Effector CD8-positive, alpha-beta T cell (primary cell): ENCODE measurements at places on chromosomes 12 and 14.

DNA sequence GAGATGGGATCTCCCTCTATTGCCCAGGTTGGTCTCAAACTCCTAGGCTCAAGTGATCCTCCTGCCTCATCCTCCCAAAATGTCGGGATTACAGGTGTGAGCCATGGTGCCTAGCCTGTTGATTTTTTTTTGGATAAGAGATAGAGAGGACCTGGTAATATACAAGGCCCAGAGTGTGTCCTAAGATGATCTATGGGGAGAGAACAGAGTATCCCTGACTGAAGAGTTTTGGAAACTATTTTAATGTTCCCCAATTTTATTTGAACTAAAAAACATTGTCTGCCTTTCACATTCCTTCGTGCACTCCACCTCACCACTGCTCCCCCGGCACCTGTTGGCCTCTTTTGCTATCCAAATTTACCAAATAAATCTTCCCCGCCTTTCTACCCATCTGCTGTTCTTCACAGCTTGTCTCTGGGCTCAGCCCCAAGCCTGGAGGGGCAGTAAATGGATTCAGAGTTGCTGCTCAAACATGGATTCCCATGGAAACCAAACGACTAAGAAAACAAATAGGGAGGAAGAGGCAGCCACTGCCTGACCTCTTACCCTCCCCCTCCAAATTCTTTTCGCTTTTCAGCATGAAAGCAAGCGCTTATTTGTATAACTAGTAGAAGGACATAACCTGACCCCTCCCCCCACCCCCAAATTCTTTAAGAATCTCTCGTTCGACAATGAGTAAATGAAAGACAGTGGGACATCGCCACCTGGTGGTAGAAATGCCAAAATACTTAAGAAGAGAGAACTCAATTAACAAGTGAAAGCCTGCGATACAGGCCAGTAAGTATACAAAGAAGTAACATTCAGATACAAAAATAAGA lies 22.6 kb downstream of the OR10G3 start:
- peak; percentile 72 for DNase-seq

DNA sequence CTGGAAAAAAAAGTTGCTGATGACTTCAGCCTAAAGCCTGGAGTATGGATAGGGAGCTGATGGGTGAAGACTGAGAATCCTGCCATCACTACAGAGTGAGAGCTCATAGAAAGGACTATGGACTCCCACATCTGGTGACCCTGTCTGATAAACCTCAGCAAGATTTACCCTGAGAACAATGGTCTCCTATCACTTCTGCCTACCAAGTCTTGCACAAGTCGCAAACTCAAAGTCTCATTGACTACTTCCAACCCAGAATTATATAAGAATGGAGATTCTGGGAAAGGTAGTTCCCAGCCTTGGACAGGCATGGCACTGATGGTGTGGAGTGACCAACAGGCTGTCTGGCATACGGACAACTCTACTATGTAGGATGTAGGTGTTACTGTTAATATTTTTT lies 9.7 kb upstream of the MDM1 start:
- DNase-seq = no peak

DNA sequence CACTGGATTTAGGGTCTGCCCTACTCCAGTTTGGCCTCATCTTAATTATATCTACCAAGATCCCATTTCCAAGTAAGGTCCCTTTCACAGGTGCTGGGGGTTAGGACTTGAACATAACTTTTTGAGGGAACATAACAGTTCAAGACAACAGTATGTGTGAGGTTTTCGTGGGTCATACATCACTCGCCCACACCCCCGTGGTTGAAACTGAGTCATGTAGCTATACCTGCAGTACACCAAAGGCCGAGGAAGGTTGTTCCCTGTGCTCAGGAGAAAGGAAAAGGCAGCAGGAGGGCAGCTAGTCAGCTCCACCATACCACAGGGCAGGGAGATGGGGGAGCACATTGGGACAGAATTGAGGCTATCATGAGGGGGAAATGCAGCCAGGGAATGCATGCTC lies 167.0 kb downstream of the PPM1H start:
- no peak for DNase-seq

GRCh38 chr14:63421226-63421625 lies 102.5 kb upstream of the GPHB5 start:
- no peak for DNase-seq

GRCh38 chr14:55274146-55274545 lies 2.9 kb downstream of the FBXO34 start:
- no peak for DNase-seq

DNA sequence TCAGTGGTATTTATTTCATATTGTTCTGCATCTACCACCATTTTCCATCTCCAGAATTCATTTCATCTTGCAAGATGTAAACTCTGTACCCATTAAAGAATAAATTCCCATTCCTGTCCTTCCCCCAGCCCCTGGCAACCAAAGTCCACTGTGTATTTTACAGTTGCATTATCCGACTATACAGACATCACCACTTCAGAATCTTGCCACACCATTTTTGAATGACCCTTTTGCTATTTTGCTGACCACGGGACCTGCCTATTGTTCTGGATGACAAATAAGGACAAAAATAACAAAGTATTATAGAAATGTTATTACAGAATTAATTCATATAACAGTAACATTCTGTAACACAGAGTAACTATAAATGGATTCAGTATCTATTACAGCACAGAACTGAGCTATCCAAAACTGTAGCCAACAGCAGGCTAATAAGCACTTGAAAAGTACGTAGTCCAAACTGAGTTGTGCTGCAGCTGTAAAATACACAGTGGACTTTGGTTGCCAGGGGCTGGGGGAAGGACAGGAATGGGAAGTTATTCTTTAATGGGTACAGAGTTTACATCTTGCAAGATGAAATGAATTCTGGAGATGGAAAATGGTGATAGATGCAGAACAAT lies 61.3 kb downstream of the CDK17 start:
- DNase-seq = no peak

DNA sequence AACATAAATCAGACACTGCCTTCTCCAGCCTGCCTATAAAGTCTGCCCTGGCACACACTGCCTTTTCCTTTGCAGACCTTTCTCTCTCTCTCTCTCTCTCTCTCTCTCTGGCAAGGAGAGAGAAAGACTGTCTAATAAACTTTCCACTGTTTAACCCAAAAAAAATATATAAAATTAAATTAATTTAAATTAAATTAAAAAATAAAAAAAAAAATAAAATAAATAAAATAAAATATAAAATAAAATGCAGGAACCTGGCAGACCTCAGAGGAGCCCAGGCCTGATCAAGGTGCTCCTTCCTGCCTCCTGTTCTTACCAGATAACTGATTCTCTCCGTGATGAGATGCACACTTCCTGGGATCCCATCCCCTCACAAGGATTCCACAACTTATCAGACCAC lies 103.9 kb upstream of the VASH1 start:
- DNase-seq = no peak

DNA sequence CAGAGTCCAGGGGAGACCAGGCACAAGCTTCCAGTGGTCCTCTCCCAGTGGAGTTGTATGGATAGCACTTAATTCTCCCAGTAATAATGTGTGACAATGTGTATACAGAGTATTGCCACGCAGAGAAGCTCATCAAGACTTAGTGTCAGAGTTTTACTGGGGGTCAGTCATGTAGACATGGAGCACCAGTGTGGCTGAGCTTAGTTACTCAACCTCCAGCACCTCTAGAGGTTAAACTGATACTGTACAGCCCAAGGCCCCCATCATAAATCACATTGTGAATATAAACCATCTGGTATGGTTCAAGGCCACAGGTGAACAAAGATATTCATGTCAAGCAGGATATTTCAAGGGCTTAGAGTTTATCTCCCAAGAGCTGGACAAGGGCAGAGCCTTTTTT lies 378.1 kb upstream of the TMPO start:
- DNase-seq = no peak

DNA sequence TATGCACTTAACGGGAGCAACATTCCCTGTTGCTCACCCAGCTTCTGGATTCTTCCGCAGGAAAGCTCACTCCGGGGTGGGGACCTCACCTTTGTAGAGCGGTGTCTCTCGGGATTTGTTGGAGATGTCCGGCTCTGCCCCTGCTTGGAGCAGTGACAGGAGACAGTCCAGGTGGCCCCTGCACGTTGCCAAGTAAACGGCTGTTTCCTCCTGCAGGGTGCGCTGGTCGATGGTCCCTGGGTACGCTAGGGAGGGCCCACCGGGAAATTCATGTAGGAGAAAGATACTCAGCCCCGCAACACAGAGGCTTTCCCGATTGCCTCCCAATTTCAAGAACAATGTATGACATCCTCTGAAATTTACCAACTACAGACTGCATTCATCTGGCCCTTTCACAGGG lies 23.1 kb downstream of the ASB2 start:
- DNase-seq = no peak

DNA sequence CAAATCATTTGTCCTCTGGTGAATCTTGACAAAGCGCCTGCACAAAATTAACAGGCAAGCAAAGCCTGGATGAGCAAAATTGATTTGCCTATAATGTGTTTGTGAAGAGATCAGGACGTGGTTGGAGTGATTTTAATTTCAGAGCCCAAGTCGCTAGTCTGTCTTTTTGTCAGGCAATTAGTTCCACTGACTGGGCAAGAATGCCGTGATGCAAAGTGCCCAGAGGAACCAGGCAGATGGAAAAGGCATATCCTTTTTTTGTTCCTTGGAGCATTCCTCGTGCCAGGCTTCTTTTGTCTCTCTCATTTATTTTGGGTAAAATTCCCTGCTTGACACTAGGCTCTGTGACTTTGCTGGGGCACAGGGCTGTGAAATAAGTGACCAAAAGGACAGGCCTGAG lies 65.9 kb upstream of the CCDC198 start:
- DNase-seq = no peak

DNA sequence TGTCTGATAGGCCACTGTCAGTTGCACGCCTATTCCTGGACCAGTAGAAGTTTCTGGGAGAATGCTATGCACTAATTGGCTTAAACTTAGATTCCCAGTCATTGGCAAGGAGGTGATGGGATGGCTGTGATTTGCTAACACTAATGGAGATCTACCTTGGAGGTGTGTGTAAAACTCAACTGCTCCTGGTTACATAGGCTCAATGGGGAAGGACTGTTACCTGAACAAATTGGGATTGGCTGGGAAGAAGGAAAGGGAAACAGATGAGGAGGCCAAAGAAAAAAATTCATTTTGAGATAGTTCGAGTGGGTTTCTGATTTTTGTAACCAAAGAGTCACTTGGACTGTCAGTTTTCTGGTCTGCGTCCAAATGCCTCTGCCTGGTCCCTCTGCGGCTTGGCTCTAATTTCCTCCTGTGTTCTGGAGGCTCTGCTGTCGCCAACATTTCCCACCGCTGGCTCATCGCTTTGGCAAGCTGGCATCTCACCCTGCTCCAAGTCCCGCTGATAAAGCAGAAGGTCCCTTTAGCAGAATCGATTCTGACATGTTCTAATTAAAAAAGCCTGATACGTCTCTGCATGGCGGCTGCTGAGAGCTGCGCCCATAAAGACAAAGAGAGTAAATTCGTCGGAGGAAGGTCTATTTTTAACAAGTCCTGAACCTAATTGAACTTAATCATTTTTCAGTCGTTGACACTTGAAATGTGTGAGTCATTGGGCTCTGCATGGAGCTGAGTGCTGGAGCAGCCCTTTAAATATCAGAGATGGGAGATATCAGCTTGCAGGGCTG lies 2.0 kb upstream of the CCDC63 start:
- DNase-seq = no peak
